ENCODE measurements at places on chromosomes 16 and 17.

DNA sequence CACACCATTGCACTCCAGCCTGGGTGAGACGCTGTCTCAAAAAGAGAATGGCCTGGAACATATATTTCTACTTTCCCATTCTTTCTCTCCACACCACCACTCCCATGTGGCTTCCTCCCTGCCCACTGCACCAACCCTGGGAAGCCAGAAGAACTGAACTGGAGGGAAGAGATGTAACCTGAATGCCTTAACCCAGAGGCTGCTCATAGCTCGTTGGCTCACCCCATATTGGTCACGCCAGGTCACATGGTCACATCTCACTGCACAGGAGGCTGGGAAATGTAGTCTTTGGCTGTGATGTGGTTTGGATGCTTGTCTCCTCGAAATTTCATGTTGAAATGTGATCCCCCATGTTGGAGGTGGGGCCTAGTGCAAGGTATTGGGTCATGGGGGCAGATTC is 5.9 kb upstream of the DNAH17 start:
- no peak for DNase-seq

GRCh38 chr17:75823257-75824041 is 20.8 kb downstream of the UNC13D start:
- no peak for DNase-seq

DNA sequence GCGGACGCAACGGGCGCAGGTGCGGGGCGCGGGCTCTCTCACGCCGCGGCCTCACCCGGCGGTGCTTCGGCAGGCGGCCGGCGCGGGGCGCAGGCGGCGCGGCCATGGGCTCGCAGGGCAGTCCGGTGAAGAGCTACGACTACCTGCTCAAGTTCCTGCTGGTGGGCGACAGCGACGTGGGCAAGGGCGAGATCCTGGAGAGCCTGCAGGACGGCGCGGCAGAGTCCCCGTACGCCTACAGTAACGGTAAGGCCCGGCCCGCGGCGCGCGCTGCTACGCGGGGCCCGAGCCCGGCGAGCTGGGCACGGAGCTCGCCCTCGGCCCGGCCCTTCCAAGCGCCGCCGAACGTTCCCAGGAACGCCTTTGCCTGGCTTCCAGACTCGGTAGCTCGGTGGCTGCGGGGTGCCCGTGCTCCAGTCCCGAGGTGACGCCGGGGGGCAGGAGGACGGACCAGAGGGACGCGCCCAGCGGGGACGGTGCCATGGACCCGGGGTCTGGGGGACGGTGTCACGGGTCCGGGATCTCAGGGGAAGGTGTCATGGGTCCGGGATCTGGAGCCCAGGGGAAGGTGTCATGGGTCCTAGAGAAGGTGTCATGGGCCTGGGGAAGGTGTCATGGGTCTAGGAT is 435 bp downstream of the RAB40C start:
- no peak for DNase-seq

DNA sequence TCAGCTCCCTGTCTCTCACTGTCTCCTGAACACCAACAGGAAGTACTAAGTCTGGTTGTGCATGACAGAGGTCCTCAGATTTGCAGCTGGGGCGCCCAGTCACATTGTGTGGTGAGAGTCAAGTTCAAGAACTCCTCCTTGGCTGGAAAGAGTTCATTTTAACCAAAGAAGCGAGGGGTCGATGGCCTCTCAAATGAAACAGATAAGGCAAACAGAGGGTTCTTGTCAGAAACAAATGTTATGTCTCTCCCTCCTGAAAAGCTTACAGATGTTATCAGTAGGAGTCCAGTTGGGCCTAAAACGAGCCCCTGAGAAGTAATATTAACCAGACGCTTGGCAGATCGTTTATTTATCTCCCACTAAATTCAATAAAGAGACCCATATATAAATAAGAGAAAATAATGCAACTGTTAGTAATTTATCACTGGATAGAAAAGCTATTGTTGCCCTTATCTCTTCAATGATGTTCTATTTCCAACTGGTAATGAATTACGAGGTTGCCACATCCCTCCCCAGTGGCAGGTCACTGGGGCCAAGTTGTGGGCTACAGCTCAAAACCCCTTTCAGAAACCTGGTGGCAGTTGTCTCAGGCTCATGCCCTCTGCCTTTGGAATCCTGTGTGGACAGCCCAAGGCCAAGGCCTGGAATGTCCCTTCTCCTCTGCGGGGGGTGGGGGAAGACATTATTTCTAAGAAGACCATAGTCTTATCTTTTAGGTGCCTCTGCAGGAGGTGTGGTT is 307.5 kb upstream of the DYNLRB2 start:
- no peak for DNase-seq

DNA sequence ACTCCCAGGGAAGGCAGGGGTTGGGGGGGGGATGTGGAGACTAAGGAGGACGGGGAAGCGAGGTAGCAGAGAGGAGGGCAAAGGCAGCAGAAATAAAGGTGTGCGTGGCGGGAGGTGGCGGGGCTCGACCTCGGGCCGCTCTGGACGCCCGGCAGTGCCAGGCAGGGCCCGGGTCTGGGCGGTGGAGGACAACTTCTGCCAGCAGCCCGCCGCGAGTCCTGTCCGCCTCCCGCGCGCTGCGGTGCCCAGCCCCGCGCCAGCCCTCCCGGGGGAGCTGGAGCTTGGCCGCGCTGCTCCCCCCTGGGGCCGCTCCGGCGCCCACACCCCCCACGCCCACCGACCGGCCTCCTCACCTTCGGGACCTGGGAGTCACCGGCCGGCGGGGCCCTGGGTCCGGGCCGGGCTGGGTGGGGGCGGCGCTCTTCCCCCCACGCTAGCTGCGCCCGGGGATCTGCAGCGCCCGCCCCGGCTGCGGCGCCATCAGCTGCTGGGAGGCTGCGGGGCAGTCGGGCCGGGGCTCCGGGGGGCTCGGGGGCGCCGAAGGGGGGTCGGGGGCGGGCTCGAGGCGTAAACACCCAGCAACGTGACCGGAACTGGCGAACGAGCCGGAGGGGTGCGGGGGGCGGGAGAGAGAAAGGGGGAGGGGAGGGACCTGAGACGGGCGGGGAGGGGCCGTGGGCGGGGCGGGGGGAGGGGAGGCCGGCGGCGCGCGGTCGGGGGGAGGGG is at the start of gene CCDC92B:
Gene CCDC92B (minus strand): TSS at position 595 of the 726 bp plus-strand sequence. CDS start 14,507 bp downstream, outside the sequence.
- no peak for DNase-seq

- no peak for DNase-seq
Observed at GRCh38 chr17:77867976-77868713, 90.4 kb upstream of the TNRC6C start.

DNA sequence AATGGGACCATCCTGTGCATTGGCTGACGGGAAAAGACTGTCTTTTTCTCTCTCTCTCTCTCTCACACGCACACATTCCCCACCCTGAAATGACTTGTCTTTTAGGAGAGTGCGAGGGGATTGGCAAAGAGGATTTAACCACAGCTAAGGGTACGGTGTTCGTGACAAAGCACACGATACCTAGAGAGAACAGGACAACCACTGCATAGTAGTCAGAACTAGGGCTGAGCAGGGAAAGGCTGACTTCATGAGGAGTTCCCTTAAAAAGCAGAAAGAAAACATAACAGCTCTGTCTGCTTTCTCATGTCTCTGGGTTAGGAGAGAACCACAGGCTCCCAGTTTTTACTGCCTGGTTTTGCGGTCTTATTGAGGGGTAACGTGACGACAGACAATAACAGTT is 742.8 kb upstream of the SOX9 start:
- DNase-seq, result no peak

DNA sequence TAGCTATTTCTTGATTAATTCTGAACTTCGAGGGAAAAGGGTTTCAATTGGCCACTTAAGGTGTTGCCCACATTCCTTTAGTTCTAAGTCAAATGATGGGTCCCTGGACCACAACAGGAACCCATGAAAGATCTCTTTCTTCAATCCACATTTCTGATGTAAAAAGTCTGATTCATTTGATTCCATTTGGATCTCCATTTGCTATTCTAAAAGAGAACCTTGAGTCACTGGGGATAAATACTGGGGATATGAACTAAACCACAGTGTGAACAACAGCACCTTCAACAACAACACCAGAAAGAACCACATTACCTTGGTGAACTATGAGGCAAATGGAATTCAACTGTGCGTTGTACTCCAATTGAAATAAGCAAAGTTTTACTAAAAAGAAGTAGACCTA is 108.9 kb upstream of the IRX5 start:
- no peak for DNase-seq

GRCh38 chr16:48361012-48361411 is 24.2 kb downstream of the SIAH1 start:
- no peak for DNase-seq

Measured in activated naive CD8-positive, alpha-beta T cell treated with anti-CD3 and anti-CD28 coated beads, Interleukin-2, amount 50 U/mL, for 16 hours (primary cell).